Smooth muscle cell of bladder (primary cell): ENCODE measurements at places on chromosomes 1 and 21. TPM values are rescaled to one million over a fixed set of nuclear protein-coding genes. Genes with fewer than 3 reads are reported as not detected.

The BRDT gene
- not detected in 2 replicates for total RNA-seq

The MYOG gene
- total RNA-seq = not detected in 2 replicates

The RABGGTB gene
- 62.9 and 72.9 TPM in 2 replicates for total RNA-seq

The SELP gene
- total RNA-seq = not detected in 2 replicates
